ENCODE measurements at places on chromosomes 4 and X.

GRCh38 chr4:186669159-186669731, 54.4 kb downstream of the FAT1 start:
- DNase-seq: peak; percentile 87

GRCh38 chr4:95465010-95465409, 83.8 kb downstream of the UNC5C start:
- no peak for DNase-seq

GRCh38 chrX:24027985-24028384, 999 bp upstream of the KLHL15 start:
- no peak for DNase-seq

GRCh38 chr4:18635531-18635930, 614.0 kb upstream of the LCORL start:
- no peak for DNase-seq

DNA sequence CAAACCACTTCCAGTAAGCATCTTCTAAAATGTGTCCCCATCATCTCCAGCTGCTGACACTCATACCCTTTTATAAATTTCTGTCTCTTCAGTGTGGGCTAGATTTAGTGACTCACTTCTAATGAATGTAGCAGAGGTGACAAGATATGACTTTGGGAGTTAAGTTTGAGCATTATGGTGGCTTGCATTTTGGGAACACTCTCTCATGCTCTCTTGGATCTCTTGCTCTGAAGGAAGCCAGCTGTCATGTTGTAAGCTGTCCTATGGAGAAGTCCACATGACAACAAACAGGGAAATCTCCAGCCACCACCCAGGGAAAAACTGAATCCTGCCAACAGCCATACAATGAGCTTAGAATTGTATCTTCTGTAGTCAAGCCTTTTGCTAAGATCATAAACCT, 691.3 kb upstream of the PCDH7 start:
- DNase-seq: no peak

DNA sequence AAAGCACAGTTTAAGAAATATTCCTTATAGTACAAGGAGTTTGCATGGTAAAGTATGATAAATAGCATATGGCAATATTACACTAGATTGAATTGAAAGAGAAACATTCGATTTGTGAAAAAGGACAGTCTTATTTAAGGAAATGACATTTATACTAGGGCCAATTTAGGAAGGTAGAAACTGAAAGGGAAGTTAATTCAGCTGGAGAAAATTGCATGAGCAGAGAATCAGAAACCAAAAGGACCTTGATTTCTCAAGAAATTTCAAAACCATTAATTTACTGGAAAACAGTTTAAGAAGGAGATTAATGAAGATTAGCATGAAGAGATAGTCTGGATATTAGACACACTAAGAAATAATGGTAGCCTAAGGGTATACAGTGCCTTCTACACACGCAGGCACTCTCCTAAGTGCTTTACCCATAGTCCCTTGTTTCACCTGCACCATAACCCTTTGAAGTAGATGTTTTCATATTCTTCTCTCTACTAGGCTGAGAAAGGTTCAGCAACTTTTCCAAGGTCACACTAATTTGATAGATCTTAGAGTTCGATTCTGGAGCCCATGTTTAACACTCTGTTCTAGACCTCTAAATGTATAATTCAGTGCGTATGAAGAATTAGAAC, 259.1 kb upstream of the SLIT2 start:
- DNase-seq: no peak
